Activated CD4-positive, alpha-beta T cell treated with anti-CD3 and anti-CD28 coated beads for 48 hours (primary cell): ENCODE measurements at places on chromosomes 11 and 22.

- no peak for DNase-seq
These were observed 94.9 kb downstream of the RASSF10 start for GRCh38 chr11:13103962-13104554.

GRCh38 chr11:78630561-78631303 lies 56.1 kb upstream of the NARS2 start:
- DNase-seq: no peak

GRCh38 chr22:43151251-43152002 lies at the start of gene TSPO:
TSS of gene TSPO (plus strand) at chr22:43151559. CDS start at chr22:43159239, 7,680 bp downstream.
- peak; percentile 65 for DNase-seq

- DNase-seq: no peak
These were observed 12.2 kb upstream of the IFITM3 start for GRCh38 chr11:332651-333480.

DNA sequence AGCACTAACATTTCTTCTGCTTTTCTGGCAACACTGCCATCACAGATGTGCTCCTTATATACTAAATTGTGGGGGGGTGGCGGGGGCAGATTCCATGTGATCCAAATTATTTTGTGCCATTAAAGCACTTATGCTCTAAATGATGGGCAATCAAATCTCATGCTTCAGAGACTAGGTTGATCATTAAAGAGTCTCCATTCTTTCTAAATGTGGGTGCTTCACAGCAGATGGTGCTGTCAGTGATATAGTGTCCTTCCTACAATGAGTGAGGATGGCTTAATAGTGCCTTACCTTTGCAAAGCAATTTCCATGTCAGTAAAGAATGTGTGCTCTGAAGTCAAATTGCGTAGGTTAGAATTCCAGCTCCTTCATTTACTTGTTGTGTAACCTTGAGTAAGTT lies 589.8 kb downstream of the ETS1 start:
- DNase-seq: no peak

DNA sequence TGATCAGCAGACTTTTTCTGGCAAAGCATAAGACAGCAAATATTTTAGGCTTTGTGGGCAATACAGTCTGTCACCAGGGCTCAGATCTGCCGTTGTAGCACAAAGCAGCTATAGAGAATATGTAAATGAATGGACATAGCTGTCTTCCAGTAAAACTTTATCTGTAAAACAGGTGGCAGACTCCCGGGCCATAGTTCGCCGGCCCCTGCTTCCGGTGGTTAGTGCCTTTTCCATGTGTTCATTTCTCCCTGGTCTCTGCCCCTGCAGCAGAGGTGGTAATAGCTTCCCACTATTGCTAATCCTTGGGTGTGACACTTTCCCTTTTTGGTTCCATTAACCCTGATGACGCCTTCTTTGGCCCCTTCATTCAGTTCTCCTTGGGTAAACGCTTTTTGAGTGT lies 93.7 kb upstream of the LDLRAD3 start:
- no peak for DNase-seq

DNA sequence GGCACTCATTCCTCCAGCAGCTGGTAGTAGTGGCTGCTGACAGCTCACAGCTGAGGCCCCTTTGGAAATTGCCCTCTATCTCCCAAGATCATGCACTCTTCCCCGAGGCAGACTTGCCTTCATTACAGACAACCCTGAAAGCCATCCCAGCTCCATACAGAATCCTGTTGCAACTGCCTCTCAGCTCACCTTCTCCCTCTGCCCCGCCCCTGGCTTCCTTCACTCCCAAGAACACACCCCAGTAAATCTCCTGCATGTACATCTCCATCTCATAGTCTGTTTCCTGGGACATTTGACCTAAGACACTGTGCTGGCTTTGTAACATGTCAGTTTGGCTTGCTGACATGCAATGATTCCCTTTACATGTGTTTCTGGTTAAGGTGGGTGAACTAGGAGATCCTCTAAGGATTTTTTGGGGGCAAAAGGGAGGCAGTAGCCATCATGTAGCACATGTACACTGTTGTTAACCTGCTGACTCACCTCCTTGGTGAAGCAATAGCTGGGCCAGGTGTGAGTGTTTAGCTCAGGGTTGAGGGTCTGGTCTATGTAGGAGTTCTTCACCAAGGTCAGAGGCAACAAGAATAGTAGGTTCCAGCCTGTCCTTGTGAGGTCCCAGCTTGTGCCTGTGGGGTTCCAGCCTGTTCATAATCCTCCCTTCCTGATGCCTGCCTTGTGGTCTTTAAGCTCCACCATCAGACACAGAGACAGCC lies 179.6 kb downstream of the CSNK2A3 start:
- DNase-seq: no peak
